ENCODE measurements at places on chromosomes 2 and 18.

GRCh38 chr2:240991378-240992263, 6.8 kb upstream of the SNED1 start:
- DNase-seq, result peak; percentile 55

- DNase-seq, result no peak
Observed at GRCh38 chr2:151852260-151853069, 24.2 kb upstream of the ARL5A start.

GRCh38 chr2:144317071-144317738, 202.7 kb downstream of the ZEB2 start:
- no peak for DNase-seq

DNA sequence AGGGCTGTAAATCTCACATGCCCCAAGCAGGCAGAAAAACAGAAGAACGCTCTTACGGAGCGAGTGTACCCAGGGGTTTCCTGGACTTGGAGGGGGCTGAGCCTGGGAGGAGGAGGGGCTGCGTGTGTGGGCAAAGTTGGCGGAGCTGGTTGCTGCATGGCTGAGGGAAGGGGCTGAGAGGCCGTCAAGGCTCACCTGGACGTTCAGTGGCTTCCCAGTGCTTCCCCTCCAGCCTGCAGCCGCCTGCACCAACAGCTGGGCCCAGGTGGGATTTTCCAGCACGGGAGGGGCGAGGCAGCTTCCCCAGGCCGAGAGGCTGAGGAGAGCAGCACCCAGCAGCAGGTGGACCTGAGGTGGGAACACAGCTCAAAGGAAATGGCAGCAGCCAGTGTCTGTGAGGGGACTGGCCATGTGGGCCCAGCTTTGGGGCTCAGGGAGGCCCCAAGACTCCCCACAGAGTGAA, 70.6 kb upstream of the CTDP1 start:
- no peak for DNase-seq

GRCh38 chr2:209690029-209690754, 81.4 kb upstream of the UNC80 start:
- no peak for DNase-seq

- no peak for DNase-seq
Observed at GRCh38 chr18:23237524-23238151, 102.4 kb downstream of the CABLES1 start.

DNA sequence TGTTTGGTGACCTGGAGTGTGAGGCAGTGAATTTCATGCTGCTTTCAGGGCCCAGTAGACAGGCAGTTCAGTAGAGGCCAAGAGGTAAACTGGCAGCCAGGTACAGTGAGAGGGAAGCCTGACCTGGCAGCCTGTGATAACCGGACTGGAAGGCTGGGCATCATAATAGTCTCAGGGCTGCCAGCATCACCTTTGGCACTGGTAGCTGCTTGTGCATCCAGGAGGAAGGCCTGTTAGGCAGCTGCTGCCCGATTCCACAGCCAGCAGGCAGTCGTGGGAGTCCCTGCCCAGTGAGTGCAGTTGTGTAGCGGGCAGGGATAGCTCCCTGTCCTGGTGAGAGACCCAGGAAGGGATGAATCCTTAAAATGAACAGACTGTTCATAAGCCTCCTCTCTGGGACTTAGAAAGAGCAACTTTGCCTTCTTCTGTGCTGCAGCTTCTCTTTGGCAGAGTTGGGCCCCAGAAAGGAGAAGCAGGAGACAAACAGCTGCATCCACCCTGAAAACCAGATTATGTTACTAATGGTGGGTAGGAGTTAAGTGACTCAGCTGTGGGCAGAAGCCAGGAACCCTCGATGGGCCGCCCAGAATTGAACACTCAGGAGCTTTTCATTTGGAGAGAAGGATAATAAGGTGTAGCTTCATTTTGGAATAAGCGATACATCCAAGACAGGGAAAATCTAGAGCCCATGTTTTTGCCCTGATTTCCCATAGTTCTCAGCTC, 8.1 kb upstream of the GPBAR1 start:
- DNase-seq, result no peak

DNA sequence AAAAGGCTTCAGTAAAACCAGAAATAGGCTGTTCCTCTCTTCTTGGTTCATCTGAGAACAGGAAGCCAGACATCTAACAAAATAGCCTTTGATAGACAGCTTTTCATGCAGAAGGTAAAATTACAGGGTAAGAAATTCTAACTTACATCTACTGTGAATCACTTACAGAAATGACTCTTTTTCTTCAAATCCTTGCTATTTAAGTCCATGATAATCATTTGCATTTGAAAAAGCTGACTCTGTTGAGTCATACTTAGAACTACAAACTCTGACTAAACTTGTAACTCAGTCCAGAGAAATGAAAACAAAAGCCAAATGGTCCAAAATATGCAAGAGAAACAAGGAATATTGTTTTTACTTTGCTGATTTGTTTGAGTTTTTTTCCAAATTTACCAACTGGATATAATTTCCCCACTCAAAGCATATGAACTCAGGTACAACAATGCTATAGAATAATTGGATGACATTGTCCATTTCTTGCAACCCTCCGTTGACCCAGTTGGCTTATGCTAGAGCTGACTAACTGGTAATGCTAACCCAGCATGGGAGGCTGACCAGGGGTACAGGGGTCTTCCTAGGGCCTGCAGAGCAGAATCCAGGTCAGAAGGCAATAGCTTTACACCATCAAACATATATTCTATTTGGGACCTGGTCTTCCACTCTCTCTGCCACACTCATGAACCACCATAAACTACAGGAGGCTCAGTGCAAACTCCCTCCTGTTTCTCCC, 18.8 kb upstream of the MREG start:
- no peak for DNase-seq

GRCh38 chr2:144582651-144583380, 62.9 kb upstream of the ZEB2 start:
- no peak for DNase-seq
